ENCODE measurements at places on chromosomes 2 and 18. TPM values are rescaled to one million over a fixed set of nuclear protein-coding genes. Genes with fewer than 3 reads are reported as not detected.

Gene TGFA
- polyA plus RNA-seq, result not detected

Gene PDCD1
- polyA plus RNA-seq, result not detected

Gene CDH2
- not detected for polyA plus RNA-seq

Gene CPSF3
- polyA plus RNA-seq, result 29.6 TPM

Gene EGR4
- polyA plus RNA-seq, result not detected

Gene CABLES1
- 0.10 TPM for polyA plus RNA-seq

Gene GCG
- polyA plus RNA-seq, result not detected

Gene RAD51AP2
- not detected for polyA plus RNA-seq

DNA sequence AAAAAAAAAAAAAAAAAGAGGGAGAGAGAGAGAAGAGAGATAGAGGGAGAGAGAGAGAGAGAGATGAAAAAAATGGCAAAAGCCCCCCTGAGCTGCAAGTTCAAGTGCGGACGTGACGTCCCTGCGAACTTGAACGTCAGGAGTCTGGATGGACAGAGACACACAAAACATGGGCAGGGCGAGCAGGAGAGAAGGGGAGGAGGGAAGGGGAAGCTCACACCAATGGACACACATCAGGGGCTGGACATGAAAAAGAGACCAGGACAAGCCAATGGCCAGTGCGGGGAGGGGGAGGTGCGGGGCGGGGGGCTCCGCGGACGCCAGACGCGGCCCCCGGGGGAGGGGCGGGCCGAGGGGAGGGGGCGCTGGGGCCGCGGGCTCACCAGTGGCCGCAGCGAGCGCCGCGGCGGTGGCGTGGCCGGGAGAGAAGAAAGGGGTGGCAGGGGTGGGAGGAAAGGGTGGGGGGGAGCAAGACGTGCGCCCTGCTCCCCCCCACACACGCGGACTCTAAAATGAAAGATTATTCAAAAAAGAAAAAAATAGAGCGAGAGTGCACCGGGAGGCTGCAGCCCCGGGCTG lies at the start of gene BCL11A:
Gene BCL11A (minus strand): TSS at position 160 of the 579 bp plus-strand sequence. CDS start 384 bp downstream, outside the sequence.
- DNase-seq, result peak; percentile 81

DNA sequence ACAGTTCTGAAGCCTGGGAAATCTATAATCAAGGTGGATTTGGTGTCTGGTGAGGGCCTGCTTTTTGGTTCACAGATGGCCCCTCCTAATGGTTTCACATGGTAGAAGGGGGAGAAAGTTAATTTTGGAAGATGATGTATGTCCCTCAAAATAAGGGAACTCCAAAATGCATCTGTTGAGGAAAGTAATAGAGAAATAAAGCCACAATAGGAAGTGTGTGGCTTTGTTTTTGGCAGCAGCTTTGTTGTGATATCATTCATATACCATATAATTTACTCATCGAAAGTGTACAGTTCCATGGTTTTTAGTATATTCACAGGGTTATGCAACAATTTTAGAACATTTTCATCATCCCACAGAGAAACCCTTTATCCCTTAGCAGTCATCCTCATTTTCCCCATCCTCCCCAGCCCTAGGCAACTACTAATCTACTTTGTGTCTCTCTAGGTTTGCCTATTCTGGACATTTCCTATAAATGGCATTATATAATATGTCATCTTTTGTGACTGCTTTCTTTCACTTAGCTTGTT lies 274.0 kb upstream of the FAM98A start:
- no peak for DNase-seq

DNA sequence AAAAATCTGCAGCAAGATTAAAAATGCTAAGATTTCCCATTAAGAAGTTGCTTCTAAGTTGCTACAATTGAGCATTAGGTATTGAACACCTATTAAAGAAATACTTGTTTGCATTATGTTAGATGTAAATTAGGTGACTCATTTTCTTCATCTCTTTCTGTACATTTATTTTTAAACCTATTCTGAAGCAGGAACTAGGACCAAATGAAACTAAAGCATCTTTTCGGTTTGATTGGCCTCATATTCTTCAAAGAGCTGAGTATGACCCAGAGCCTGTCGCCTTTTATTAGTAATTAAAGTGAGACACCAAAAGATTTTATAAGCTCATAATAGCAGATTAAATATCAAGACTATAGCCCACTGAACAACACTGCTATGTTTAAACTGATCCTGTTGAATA lies 83.4 kb upstream of the ZEB2 start:
- DNase-seq, result no peak

DNA sequence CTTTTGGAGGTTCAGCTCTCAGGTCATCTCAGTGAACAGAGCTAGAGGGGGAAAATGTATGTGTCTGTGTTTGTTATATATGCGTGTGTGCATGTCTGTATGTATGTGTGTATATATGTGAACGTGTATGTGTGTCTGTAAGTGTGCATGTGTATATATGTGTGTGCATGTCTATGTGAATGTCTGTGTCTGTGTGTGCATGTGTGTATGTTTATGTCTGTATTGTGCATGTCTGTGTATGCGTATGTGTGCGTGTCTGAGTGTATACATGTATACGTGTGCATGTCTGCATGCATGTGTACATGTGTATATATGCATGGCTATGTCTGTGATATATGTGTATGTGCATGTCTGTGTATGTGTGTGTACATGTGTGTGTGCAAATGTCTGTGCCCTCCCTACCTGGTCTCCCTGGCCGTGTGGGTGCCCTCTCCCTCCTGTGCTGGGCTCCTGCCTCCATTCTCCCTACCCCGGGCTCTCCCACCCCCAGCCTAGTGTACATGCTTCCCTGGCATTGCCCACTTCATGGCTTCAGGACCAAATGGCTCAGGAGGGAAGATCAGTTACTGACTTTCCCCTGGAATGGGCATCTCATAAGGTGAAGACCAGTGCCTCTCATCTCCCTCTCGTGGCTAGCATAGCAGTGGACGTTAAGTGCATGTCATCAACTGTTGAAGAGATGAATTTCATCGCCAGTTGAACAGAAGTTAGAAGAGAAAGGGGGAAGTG lies 49.9 kb downstream of the TRAF3IP1 start:
- DNase-seq, result no peak

GRCh38 chr2:199704358-199705238 lies 146.4 kb downstream of the FTCDNL1 start:
- DNase-seq, result peak; percentile 10

DNA sequence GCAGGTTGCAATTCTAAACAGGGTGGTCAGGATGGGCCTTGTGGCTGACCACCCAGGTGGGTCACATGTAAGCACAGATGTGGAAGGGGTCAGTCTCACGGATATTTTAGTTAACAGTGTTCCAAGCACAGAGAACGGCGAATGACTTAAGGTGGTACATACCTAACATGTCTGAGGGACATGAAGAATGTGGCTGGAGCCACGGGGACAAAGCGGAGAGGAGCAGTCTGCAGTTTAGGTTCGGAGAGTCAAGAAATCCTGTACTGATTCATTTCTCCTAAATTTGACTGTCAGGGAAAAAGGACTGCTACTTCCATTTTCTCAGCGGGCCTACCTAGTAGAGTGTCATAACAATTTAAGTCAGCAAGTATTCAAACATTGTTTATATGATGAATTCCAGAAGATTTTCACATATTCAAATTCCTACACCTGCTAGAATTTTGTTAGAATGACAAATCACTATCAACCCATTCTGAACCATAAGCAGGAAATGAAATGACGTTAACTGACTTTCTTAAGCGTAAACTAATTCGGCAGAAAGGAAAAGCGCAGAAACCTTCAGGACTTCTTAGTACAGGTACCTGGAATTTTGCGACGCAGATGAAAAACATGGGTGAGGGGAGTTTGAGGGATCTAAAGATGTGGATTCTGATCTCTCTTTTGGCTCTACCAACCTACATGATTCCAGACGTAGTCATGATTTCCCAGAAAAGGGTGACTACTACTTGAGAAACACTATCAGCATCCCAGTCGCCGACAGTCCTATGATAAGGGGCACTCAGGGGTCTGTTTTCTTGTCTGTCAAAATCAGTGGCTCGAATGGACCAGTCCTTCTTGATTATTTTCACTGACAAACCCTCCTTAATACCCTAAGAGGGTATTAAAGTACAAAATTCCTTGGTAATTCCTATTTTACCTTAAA lies 41.3 kb downstream of the PTPN2 start:
- no peak for DNase-seq

- no peak for DNase-seq
Measured at GRCh38 chr2:206379886-206380285, 63.4 kb upstream of the ADAM23 start.

DNA sequence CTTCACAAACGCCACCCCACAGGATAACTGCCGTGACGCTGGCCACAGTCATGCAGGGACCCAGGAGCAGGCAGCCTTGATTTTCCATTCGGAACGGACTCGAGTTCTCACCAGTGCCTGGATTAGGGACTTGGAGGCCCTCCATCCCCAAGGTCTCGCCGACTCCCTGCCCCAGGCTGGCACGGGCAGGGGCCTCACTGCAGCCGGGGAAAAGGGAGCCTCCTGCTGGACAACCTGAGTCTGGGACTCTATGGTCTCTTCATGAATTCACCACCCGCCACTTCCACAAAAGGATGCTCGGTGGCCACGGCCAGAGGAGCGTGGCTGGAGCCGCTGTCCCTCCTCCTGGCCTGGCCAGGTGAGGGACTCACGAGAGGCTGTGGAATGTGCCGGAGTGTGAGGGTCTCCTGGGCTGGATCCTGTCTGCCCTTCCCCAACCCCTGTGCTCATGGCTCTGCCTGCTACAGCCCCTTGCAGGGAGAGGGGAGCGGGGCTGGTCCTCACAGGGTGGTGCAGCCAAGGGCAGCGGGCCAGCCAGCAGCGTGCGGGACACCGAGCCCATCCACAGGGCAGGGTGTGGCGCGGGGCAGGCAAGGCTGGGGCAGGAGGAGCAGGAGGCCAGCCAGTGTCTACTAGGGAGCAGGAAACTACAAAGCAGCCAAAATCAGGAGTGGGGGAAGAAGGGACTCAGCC lies 42.3 kb downstream of the AQP12A start:
- DNase-seq, result peak; percentile 11

DNA sequence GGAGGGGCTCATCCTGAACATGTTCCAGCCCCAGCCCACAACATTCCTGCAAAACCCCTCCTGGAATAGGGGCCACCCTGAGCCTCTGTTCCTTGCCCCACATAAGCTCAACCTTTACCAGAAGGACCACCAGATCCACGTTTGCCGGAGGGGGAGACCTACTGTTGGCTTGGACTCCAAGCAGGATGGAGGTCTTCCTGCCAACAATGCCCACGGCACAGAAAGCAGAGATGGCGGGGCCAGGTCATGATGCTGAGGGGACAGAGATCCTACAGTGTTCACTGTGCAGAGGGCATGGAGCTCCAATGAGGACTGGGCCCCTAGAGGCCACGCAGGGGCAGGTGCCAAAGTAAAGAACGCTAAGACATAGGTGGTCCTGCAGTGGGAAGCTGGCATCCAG lies 98.5 kb upstream of the RAB6C start:
- DNase-seq, result no peak

GRCh38 chr2:8571792-8572499 lies 109.9 kb upstream of the ID2 start:
- DNase-seq, result no peak

- DNase-seq, result no peak
Measured at GRCh38 chr18:32980896-32981295, 208.1 kb upstream of the KLHL14 start.

GRCh38 chr2:165901620-165902298 lies 51.8 kb downstream of the TTC21B start:
- no peak for DNase-seq

GRCh38 chr18:23317975-23318675 lies 135.0 kb upstream of the RIOK3 start:
- DNase-seq, result no peak

DNA sequence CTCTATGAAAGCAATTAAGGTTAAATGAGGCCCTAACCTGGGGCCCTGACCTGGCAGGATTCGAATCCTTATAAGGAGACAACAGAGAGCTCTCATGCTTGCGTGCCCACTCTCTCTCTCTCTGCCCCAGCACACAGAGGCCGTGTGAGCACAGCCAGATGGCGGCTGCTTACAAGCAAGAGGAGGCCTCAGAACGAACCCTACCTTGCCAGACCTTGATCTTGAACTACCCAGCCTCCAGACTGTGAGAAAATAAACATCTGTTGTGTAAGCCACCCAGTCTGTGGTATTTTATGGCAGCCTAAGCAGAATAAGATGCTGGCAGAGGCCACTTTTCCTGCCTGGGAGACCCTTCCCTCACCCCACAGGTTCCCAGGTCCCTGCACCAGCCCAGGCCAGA lies 5.2 kb upstream of the UBE2F start:
- no peak for DNase-seq

GRCh38 chr2:236910781-236911495 lies 174.8 kb upstream of the COPS8 start:
- no peak for DNase-seq

- DNase-seq, result no peak
Measured at GRCh38 chr2:73759904-73760303, 20.0 kb downstream of the DUSP11 start.

GRCh38 chr2:190315273-190315672 lies 4.4 kb downstream of the HIBCH start:
- DNase-seq, result no peak

GRCh38 chr2:27823569-27823968 lies 52.0 kb downstream of the MRPL33 start:
- no peak for DNase-seq

DNA sequence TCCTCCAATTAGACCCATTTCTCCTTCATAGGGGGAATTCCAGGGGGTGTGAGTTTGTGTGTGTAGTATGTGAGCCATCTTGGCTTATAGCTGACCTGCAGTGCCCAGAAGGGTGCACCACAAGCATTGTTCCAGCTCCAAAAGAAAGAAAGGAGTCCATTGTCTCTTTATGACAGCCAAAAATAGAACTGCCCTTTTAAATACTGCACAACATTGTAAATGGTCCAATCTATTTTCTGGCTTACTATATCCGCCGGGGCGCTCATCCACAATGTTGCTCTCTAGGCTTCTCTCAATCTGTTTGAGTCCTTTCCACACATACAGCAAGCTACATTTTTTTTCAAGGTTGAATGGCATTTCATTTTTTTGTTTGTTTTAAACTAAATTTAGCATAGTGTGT lies 517.5 kb downstream of the STK39 start:
- DNase-seq, result no peak

DNA sequence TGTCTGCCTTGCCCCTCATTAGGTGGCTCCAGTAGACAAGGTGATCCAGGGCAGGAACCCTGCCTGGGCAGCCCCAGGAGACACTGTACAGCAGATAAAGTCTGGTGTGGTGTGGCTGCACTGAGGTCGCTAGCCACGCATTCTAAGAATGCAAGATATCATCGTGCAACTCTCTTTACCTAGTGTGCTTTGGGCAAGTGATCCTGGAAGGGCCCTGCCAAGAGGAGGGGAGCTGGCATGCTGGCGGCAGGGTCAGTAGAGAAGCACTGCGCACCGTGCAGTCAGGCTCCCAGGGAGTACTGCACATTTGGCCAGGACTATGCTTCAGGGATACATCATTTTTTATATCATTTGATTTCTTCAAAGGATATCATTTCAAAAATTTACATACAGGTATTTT lies 195.3 kb upstream of the SMAD2 start:
- DNase-seq, result no peak

DNA sequence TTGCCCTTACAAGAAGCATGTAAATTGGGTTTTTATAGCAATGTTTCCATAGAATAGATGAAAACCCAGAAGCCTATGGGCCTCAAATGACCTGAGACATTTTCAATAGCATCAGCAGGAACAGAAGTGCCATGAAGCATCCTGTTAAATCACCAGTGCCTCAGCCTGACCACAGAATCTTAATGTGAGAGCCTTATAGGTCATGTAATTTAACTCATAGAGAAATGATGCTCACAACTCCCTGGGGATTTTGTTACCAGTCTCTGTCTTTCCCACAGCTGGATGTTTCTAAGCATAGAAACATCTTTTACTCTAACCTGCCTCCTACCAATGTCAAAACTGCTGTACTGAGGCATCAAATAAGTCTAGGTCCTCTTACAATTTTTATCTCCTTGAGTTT lies 295.8 kb upstream of the ACVR2A start:
- no peak for DNase-seq

- no peak for DNase-seq
Measured at GRCh38 chr2:240947176-240947575, 41.0 kb downstream of the CROCC2 start.

GRCh38 chr2:231696004-231696367 lies 12.3 kb upstream of the PTMA start:
- no peak for DNase-seq
